ENCODE measurements at places on chromosomes 16 and 17.

GRCh38 chr17:58302171-58302918 lies 21.6 kb upstream of the MPO start:
- DNase-seq, result no peak

DNA sequence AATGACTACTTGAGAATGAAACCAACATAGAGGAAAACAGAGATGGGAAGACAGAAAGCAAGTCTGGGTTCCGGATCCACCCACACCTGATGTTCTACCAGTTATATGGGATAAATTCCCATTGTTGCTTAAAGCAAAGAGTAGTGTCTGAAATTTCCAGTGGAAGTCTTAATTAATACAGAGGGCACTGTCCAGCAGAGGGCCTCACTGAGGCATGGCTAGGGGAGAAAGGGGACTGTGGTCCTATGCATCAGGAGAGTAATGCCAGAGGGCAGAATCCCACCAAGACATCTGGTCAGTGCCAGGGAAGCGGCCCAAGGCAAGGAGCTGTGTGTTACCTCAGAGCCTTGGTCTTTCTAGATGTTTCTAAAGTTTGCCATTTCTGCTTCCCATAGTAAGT lies 7.5 kb upstream of the UMOD start:
- no peak for DNase-seq

GRCh38 chr16:57148481-57148880 lies 37.4 kb downstream of the PSME3IP1 start:
- no peak for DNase-seq

GRCh38 chr17:66190738-66191592 lies 968 bp downstream of the CEP112 start:
- no peak for DNase-seq

GRCh38 chr17:57943645-57944044 lies 11.6 kb downstream of the CUEDC1 start:
- no peak for DNase-seq

DNA sequence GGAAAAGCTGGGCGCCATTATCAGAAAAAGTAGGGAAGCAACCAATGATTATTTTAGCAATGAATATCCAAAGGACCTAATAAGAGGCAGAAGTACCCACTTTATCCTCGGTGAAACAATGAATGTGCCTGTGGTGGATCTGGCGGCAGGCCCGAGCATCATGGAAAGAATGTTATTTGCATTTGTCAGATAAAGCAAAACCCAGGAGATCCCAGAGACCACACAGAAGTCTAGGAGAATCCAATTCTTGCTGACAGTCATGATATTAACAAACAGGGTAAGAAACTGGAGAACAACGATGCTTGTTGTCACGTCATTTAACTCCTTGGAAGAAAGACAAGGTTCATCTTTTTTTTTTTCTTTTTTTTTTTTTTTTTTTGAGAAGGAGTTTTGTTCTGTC lies 12.0 kb upstream of the TNRC6A start:
- no peak for DNase-seq

GRCh38 chr17:19724501-19725420 lies 8.4 kb upstream of the SLC47A2 start:
- DNase-seq, result peak; percentile 26

GRCh38 chr16:21694609-21695008 lies 30.8 kb downstream of the OTOA start:
- no peak for DNase-seq

GRCh38 chr17:18324140-18325050 lies 9.3 kb downstream of the SMCR8 start:
- no peak for DNase-seq

DNA sequence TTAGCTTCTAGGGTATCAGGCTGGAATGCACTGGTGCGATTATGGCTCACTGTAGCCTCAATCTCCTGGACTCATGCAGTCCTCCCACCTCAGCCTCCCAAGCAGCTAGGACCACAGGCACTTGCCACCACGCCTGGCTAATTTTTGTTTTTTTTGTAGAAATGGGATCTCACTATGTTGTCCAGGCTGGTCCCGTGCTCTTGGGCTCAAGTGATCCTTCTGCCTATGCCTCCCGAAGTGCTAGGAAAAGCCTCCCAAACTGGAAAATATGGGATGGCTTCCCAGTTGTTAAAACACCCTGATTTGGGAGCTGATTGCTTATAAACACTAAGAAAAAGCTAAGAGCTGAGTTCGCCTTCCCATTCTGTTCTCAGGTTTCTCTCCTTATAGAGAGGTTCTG lies 6.6 kb upstream of the ZNF263 start:
- DNase-seq, result no peak

DNA sequence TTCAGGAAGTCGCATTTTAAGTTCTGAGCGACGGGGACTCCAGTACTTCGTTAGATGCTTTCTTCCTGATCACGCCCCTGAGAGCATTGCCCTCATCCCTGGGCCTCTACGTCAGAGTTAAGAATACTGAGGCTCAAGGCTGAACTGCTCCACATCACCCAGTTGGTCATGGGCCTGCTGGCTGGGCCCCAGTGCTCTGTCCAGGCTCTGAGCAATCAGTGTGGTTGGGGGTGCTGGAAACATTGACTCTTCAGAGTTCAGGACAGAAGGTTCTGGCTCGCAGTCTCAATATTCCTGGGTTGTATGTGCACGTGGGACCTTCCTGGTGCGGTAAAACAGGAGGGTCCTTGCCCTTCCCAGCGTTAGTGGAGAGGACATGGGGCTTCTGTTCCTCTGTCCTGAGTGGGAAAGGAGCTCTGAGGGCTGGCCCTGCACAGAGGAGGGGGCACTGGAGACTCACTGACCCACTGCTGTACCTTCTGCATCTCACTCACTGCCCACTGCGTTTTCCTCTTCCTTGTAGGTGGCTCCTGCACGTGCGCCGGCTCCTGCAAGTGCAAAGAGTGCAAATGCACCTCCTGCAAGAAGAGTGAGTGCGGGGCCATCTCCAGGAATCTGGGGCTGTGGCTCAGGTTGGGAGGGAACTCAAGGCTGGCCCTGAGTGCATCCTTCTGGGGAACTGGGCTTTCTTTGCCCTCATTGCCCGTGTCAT lies 518 bp downstream of the MT1E start:
- DNase-seq, result no peak

- DNase-seq, result no peak
These were observed 324.1 kb downstream of the HAPSTR1 start for GRCh38 chr16:9415545-9415944.

DNA sequence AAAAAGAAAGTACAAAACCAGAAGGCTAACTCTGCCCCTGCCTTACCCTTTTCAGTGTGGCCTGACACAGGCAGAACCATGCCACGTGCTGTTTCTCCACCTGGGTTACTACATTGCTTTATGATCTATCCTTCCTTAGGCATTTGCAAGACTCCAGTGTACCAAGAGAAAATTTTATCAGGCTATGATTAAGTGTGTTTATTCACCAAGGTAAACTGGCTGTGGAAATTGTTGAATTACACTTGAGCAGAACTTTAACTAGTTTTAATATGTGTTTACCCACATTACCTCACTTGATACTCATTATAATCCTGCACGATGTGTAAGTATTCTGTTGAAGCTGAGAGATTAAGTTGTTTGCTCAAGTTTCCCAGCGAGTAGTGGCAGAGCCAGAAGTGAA lies 129.7 kb upstream of the MYOCD start:
- DNase-seq, result no peak

DNA sequence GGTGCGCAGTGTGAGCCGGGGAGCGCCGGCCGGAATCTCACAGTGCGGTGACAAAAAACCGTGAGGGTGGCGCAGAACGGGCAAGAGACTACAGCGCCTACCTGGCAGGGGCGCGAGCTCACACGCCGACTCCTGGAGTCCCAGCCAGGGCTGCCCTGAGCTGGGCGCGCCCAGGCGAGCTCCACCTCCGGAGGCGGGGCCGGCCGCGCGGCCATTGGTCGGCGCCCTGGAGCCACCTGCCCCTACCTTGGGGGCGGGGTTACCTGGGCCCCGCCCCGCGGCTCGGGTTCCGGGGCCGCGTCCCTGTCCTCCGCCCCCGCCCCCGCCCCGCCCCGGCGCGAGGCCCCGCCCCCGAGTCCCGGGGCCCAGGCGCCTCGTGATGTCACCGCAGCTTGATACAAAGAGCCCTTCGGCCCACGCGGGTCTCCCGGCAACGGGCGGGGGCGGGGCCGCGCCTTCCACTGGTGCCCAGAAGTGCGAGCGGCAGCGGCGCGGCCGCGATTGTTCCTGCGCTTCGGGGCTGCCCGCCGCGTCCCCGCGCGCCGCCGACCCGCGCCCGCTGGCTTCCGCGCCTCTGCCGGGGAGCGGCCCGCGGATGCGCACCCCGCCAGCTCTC lies 96.3 kb downstream of the RAB11FIP4 start:
- peak; percentile 93 for DNase-seq

GRCh38 chr16:4373909-4374742 lies 2.5 kb downstream of the VASN start:
- no peak for DNase-seq

- no peak for DNase-seq
These were observed 736.4 kb upstream of the GOT2 start for GRCh38 chr16:59470556-59470955.

DNA sequence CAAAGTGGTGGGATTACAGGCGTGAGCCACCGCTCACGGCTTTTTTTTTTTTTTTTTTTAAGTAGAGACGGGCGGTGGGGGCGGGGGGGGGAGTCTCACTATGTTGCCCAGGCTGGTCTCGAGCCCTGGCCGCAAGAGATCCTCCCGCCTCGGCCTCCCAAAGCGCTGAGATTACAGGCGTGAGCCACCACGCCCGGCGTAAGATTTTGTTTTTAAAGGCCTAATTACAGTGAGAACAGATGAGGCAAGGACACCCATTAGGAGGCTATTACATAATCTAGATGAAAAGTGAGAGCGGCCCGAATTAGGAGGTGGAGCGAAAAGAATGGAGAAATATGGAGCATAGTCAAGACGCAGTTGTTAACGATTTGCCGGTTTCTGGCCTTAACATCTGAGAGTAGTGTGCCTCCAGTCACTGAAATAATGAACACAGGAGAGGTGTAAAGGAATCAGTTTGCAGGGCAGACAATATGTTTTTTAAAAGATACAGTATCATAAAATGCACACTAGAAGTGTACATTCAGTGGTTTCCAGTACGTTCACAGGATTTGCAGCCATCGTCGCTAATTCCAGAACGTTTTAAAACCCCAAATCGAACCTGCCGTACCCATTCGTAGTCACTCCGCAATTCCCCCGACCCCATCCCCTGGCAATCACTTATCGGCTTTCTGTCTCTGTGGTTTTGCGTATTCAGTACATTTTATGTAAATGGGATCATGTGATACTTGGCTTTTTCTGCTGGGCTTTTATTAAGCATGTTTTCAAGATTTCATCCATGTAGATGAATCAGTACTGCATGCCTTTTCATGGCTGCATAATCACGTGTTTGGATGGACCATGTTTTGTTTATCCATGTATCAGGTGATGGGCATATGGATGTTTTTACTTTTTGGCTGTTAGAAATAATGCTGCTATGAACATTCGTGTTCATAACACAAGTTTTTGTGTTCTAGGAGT lies 1.4 kb upstream of the SLX4 start:
- DNase-seq, result no peak

- no peak for DNase-seq
These were observed 3.4 kb downstream of the CMTM4 start for GRCh38 chr16:66693149-66693548.

- no peak for DNase-seq
These were observed 3.8 kb upstream of the DNAH2 start for GRCh38 chr17:7713782-7714181.

- DNase-seq, result peak; percentile 51
These were observed 6.8 kb upstream of the CA4 start for GRCh38 chr17:60142872-60143499.

DNA sequence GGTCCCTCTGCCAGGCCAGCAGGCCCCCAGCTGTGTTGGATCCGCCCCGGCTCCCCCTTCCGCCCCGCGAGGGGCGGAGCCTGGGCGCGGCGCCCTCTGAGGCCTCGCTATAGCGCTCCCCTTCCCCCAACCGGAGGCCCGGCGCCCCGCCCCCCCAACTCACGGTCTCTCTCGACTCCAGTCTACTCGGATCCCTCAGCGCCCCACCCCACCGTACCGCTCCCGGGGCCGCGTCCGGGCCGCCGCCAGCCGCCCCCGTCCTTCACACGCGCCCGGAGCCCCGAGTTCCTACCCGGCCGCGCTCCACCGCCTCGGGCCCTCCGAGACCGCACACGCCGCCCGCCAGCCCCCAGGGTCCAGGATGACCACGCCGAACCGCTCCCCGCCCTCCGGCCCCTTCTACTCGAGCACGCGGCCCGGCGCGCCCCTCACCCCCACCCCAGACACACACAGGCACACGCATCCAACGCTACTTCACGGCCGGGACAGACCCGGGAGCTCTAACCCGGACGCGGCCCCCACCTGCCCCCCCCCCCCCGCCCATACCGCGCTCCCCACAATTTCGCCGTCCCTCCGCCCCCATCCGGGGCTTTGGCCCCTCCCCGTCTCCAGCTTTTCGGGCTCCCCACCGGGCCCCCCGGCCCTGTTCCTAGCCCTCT lies 1.4 kb downstream of the PHF23 start:
- DNase-seq, result peak; percentile 75

DNA sequence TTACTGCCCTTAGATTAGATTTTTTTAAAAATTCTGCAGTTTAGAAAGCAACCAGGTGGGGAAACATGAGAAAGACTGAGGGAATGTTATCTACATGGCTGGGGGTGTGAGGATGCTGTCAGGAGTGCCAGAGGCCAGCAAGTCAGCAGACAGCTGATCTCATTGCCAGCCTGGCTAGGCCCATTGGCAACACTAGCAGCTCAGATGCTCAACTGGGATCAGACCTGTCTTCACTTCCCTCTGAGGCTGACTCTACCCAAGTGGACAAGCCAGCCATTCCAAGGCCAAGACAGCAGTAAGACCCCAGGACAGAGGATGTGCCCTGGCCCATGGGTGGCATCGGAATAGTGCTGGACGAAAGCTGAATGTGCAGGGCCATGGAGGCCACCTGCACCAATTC lies 96.2 kb downstream of the TMEM132E start:
- DNase-seq, result no peak

DNA sequence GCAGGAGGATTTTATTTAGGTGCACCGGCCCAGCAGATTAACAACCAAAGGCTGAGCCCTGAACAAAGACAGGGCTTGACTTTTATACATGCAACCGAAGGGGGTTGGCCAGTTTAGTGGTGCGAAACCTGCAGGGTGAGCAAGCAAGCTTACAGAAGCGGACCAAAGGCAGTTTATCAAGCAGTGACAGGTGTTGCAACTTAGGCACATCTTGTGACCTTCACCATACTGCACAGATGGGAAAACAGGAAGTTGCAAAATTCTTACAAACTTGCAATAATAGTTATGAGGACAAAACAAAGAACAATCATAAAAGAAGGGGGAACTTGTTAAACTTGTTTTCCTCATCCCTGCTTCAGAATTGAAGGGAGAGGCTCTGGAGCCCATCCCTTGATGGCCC lies 1265.1 kb downstream of the CDH8 start:
- no peak for DNase-seq

Measured in activated CD4-positive, alpha-beta T cell treated with anti-CD3 and anti-CD28 coated beads for 1 hour (primary cell).